ENCODE measurements at places on chromosomes 7 and 10.

- no peak for DNase-seq
Measured at GRCh38 chr10:49798275-49798674, 36.2 kb upstream of the OGDHL start.

GRCh38 chr10:91694170-91694794 lies 61.4 kb upstream of the PPP1R3C start:
- DNase-seq: peak; percentile 70

DNA sequence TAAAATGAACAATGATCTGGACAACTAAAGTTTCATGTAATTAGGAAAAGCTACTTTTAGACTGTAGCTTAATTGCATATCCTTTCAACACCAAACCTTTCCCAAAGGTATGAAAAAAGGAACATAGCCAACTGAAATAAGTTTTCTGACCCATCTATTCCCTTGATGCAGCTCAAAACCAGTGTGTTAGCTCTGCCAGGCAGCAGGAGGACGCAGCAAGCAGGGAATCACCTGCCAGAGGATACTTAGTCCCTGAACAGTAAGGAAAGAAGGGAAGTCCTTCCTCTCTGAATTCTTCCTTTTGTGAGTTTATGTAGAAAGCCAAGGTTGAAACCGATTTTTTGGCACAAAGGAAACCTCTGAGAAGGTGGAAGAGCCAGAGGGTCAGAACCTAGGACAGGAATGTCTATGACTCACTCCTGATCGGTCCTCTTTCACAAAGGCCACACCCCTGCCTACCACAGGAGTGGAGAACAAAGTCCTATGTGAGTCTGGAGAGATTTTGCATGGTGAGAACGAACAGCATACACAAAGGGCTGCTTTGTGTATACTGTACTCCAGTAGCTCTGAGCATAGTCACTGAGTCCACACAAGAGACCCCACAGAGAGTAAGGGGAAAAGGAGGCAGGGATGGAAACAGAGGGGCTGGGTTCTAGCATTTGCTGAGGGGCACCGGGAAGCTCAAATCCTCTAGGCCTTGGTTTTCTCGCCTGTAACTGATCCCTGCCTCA lies 68.8 kb upstream of the GSDME start:
- no peak for DNase-seq

GRCh38 chr7:24975644-24976260 lies 4.2 kb downstream of the OSBPL3 start:
- DNase-seq: no peak

DNA sequence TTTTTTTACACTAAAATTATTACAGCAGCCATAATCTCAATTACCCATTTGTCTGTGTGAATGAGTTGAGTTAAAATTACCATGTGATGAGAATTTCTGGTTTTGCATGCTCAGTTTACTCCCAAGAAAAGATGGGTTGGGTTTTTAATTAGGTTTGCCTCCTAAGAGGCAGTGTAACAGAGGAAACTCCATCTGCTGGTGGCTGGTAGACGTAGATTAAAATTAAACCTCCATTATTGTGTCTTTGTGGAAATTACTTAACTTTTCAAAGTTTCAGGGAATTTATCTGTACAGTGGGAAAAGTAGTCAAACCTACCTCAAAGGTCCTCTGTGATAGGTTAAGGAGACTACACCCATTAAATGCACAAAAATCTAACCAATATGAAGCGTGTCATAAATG lies 954.2 kb downstream of the PCDH15 start:
- DNase-seq: no peak

DNA sequence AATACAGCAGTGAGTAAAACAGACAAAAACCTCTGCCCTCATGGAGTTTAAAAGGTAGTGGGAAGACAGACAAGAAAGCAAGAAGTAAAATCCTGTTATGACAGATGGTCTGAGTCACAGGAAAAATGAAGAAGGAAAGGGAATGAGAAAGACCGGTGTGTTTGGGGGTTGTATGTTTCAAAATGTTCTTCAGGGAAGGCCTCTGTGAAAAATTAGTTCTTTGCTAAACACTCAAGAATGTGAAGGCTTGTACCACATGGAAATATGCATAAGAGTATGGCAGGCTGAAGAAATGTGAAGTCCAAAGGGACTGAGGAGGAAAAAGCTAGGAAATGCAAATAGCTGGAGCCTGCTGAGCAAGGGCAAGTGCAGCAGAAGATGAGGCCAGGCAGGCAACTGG lies 315.9 kb upstream of the SEMA3A start:
- DNase-seq: no peak

- no peak for DNase-seq
Measured at GRCh38 chr10:12353399-12354242, 4.3 kb downstream of the CAMK1D start.

DNA sequence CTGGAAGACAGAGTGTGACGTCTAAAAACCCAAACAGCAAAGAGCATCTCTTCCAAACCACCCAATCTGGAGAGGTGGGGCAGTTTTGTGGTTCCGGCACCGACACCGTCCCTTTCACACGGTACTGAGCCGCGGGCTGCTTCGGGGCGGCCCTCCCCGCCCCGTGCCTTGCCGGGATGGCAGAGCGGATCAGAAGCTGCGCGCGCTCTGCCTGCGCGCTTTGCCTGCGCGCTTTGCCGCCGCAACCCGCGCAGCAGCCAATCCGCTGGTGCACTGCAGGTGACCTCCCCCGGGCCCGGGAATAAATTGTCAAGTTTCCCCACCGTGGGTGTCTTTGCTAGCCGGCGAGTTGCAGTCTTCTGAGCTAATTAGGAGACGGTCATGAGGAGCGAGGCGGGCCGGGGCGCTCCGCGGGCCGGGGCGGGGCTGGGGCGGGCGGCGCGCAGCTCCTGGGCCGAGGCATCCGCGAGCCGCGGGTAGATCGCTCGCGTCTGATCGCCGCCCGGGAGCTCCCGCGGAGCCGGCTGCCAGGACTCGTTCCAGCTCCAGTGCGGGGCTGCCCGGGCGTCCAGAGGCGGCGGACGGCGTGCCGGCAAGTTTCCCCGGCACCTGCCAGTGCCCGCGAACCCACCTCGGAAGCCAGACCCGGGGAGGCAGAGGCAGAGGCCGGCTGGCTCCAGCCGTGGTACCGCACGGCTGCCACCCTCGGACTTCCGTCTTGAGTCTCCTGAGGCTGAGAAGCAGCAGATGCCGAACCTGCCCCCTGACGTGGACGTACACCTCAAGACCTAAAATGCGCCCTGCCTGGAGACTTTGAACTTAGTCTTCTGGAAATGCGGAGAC lies 536.0 kb upstream of the GALNT17 start:
- DNase-seq: no peak

DNA sequence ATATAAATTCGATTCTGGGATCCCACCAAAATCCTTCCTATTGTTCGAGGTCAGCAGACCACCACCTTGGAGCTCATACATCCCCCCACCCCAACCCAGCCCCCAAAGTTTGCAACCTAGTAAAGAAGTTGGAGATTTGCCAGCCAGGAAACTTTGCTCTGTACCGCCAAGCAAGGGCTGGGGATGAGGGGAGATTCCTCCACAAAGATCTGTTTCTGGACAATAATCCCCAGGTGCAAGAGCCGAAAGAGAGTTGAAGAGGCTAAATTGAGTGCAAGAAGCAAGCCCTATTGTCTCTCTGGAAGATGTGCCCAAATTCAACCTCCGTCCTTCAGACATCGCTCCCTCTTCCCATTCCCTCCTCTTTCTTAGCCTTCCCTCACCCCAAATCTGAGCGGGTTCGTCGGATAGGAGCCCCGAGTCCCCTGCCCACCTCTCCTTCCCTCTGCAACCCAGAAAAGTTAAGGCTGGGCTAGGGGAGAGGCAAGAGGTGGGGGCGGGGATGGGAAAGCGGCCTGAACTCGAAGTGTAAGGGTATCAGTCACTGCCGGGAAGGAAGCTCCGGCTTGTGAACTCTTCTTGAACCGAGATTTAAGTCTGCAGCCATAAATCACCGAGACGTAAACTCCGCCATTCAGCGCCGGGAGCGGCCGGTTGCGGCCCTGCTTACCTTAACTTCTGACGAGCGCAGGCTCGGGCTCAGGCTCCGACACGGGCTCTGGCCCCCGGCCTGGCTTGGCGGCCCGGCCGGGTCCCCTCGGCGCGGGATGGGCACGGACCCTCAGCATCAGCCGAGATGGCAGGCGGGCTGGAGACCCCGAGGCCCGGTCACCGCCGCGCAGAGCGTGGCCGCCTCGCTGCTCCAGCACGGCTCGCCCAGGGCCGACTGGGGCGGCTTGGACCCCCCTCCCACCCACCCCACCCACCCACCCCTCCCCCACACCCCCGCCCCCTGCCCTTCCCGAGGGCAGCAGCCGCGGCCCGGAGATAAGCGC lies 10.8 kb upstream of the HOXA2 start:
- DNase-seq: no peak

DNA sequence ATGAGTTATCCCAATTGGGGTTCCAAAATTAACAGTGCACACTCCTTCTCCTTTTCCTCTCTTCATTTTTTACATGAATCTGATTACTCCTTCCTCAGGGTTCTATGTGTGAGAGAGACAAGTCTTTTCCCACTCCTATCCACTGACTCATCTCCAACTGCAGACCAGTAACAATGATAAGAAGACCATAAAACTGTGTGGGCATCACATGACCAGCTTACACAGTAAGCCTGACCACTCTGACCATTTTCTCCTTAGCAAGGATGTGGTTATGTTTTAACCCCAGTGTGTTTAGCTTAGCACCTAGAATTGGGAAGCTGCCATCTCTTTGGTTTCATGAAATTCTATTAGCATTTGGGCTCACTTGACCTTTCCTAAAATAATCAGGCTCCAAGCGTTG lies 145.0 kb upstream of the CALCR start:
- no peak for DNase-seq

DNA sequence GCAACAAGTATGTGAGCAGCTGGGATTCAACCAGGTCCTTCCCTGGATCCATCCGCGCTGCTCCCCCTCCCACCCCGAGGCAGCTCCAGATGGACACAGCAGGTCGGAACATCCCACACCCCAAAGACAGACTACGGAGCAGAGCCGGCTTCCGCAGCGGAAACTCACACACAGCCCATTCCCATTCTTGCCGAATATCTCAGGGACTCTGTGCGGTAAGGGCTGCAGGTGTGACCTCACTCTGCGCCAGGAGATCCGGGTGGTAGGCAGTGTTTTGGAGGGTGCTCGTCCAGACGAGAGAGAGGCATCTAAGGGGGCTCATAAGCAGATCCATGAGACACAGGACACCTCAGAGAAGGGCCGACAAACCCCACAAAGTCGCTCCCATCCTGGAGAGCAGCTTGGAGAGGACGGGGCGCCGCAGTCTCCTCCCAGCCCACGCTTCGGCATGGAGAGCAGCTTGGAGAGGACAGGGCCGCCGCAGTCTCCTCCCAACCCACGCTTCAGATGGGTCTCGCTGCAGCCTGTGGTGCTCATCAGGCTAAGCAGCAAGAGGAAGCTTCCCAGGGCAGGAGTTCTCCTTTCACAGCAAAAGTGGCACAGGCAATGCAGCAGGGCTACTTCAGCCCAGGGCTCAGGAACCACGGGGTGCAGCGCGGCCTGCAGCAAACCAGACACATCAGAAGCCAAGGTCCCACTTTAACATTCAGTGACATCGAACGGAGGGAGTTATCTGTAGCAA lies 179.9 kb downstream of the DIP2C start:
- no peak for DNase-seq

GRCh38 chr7:40305229-40305628 lies 170.4 kb downstream of the SUGCT start:
- DNase-seq: no peak

DNA sequence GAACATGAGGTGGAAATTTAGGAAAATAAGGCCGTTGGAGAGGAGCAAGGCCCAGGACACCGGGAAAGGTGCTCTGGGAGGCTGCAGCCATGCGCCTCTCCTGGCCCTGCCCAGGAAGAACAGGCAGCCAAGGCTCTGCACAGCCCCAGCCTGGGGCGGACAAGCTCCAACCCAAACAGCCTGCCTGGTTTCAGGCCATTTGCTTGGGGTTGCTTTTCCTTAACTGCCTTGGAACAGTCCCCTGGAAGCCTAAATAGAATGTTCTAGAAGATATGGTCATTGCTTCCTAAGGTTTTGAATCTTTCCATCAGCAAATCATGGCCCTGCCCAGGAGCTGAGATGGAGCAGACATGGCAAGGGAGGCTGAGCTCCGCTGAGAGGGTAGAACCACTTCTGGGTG lies 11.0 kb downstream of the VSTM4 start:
- no peak for DNase-seq

GRCh38 chr10:125123476-125124114 lies 36.8 kb downstream of the CTBP2 start:
- no peak for DNase-seq

DNA sequence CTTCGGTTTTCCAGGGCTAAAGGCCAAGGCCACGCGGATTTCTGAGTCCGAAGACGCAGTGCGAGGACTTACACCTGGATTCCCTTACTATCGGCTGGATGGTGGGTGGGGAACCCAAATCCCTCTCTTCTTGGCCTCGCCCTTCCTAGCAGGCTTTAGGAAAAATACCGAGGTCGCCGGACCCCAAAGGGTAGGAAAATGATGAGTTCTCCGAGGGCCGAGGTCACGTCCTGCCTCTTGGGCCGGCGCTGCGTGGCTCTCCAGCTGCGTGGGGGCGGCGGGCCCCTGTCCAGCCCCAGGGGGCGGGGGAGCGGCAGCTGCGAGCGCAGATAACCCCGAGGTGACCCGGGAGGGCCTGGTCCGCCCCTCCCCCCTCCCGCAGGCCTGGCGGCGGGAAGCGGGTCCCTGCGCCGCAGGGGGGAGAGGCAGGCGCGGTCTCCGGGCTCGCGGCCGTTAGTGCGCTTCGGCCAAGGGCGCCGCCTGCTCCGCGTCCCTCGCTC lies 805 bp upstream of the HMX3 start:
- no peak for DNase-seq

DNA sequence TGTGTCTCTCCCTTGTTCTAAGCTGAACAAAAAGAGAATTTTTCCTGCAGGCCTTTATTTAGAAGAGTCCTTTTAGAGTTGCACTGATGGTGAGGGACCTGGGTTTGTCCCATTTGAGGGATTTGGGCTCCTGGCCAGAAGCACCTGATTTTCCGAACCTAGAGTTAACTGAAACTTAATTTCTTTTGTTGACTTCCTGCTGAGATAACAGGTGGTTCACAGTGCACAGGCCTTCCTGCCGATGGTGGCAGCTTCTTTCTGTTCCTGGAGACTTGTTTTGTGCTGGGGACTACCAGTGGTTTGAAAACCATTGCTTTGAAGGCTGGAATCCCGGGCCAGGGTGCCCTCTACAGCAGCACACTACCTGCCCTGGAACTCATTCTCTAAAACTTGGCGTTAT lies 99.2 kb downstream of the SUGCT start:
- no peak for DNase-seq

DNA sequence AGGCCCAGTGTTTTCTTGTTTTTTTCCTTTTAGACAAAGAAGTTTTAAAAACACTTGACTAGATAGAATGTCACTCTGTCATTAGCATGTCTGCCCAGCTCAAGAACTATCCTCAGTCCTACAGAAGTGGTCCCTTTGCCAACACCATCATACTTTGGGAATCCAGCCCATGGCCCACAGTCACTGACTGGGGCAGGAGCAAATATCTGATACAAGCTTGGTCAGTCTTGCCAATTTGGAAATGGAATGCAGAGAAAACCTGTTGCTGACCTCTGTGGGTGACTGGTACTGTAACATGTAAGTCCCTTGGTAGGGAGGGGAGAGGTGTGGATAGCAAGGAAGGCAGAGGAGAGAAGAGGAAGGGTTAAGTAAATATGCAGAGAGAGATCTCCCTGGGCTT lies 47.8 kb downstream of the IPMK start:
- DNase-seq: no peak

- DNase-seq: no peak
Measured at GRCh38 chr7:12066004-12066403, 145.1 kb upstream of the TMEM106B start.

GRCh38 chr10:47371629-47372485 lies 12.2 kb downstream of the ZNF488 start:
- no peak for DNase-seq

Data from activated CD4-positive, alpha-beta T cell treated with anti-CD3 and anti-CD28 coated beads, Interleukin-2, amount 10 ng/mL, durations not matched to agents 24 days and 14 days (primary cell).